ENCODE measurements at places on chromosomes 6 and 20. TPM values are rescaled to one million over a fixed set of nuclear protein-coding genes. Genes with fewer than 3 reads are reported as not detected.

Gene TSPO2
- not detected for polyA plus RNA-seq

Gene HLA-G
- polyA plus RNA-seq, result 3.8 TPM

Gene FAM162B
- polyA plus RNA-seq, result not detected

Gene TCF21
- polyA plus RNA-seq, result not detected

Gene MCCD1
- not detected for polyA plus RNA-seq

Gene ATP6V1G2
- 0.41 TPM for polyA plus RNA-seq

Gene VSTM2L
- not detected for polyA plus RNA-seq

Gene WFDC12
- polyA plus RNA-seq, result not detected

DNA sequence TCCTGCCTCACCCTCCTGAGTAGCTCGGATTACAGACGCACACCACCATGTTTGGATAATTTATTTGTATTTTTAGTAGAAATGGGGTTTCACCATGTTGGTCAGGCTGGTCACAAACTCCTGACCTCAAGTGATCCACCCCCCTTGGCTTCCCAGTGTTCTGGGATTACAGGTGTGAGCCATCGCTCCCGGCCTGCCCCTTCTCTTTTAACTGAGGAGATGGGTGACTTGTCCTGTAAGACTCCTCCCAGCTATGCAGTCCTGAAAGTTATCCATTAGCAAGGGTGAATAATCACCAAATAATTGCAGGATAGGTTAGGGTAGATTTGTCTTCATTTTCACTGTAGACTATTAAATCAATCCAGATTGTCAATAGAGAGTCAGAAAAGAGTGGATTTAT lies 40.5 kb upstream of the JARID2 start:
- no peak for DNase-seq
- H3K27me3 ChIP-seq, result no peaks in the 10 kb centered on the region
- peaks cover 23% of the 10 kb centered on the region for H3K4me1 ChIP-seq
- H3K4me3 ChIP-seq, result no peak overlapping the region

GRCh38 chr6:39593646-39594045 lies 131.6 kb downstream of the KIF6 start:
- H3K4me3 ChIP-seq, result no peak overlapping the region
- no peaks in the 10 kb centered on the region for H3K4me1 ChIP-seq
- H3K36me3 ChIP-seq, result no peaks in the 10 kb centered on the region
- H3K27me3 ChIP-seq, result no peaks in the 10 kb centered on the region
- H3K27ac ChIP-seq, result no peak overlapping the region

- no peak overlapping the region for H3K4me3 ChIP-seq
- H3K27ac ChIP-seq, result no peak overlapping the region
- peak; percentile 1 for DNase-seq
- no peaks in the 10 kb centered on the region for H3K4me1 ChIP-seq
- H3K36me3 ChIP-seq, result no peaks in the 10 kb centered on the region
Measured at GRCh38 chr6:75563032-75563431, 38.6 kb upstream of the SENP6 start.

DNA sequence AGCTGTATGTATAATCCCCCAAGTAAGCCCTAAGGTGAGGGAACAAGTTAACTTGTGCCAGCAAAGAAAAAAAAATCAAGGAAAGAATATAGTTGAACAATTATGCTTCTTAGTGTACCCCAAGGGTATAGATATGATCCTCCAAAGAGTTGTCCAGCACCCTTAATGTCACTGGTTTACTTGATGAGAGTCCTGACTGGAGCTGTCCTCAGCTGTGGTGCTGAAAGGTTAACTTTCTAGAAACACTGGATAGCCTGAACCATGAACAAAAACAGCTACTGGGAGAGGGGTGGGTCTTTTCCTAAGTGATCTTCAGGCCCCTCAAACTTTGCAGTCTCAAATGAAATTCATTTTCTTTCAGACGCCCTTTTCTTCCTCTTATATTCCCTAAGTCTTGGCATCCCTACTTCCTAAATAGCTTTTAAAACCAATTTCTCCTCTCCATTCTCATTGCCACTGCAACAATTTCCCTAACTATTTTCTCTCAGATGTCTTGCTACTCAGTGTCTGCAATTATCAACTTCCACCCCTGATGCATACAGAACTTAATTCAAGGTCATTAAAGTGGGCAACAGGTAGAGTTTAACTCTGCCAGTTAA lies 83.5 kb upstream of the PROKR2 start:
- H3K4me1 ChIP-seq, result no peaks in the 10 kb centered on the region
- H3K27ac ChIP-seq, result no peak overlapping the region
- no peak for DNase-seq

- H3K4me3 ChIP-seq, result no peak overlapping the region
- no peak for DNase-seq
- peaks cover 47% of the 10 kb centered on the region for H3K4me1 ChIP-seq
- no peaks in the 10 kb centered on the region for H3K27me3 ChIP-seq
- H3K27ac ChIP-seq, result peak overlapping the region; percentile 45
Measured at GRCh38 chr6:118748311-118749062, 97.1 kb upstream of the CEP85L start.

DNA sequence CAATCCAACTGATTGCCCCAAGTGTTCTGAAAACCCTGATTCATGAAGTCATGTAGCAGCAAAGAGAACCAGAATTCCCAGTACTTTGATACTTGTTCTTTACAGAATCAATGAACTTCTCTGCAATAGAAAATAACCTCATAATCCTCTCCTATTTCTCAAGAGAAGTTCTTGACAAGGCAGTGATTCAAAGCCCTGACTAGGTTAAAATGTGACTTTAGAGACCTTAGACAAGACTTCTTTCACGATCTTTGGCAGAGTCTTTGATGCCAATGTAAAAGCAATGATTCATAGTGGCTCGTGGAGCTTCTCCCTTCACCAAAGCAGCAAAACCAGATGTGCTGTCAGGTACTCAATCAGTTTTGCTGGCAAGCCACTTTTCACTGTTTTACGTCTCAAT lies 95.2 kb downstream of the CDK19 start:
- DNase-seq, result no peak
- peaks cover 12% of the 10 kb centered on the region for H3K36me3 ChIP-seq
- H3K27me3 ChIP-seq, result no peaks in the 10 kb centered on the region

DNA sequence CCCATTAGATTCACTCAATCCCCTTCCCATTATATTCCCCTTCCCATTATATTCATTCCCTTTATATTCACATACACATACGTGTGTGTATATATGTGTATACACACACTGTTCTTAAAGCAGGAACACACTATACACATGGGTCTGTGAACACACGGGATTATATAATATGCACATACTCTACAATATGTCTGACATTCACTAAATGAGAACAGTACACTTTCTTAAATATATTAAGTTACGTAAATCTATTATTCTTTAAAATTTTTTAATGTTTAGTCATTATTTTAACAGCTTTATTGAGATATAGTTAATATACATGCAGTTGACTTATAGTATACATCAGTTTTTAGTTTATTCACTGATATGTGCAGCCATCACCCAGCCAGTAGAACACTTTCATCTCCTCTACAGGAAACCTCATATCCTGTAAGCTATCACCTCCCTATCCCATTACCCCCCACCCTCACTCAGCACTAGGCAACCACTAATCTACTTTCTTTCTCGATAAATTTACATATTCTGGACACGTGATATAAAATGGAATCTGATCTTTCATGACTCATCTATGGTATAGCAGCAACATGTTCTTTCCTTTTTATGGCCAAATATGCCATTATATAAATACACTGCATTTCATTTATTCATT lies 13.9 kb upstream of the SUMO4 start:
- peaks cover 78% of the 10 kb centered on the region for H3K36me3 ChIP-seq
- no peaks in the 10 kb centered on the region for H3K4me1 ChIP-seq
- H3K27me3 ChIP-seq, result no peaks in the 10 kb centered on the region
- no peak overlapping the region for H3K27ac ChIP-seq
- no peak for DNase-seq

DNA sequence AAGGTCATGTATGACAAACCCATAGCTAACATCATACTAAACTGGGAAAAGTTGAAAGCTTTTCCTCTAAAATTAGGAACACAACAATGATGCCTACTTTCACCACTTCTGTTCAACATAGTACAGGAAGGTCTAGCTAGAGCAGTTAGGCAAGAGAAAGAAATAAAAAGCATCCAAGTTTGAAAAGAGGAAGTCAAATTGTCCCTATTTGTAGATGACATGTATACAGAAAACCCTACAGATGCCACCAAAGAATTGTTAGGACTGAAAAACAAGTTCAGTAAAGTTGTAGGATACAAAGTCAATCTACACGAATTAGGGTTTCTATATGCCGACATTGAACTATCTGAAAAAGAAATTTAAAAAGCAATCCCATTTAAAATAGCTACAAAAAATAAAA lies 89.4 kb upstream of the GLP1R start:
- H3K4me3 ChIP-seq, result no peak overlapping the region
- no peaks in the 10 kb centered on the region for H3K27me3 ChIP-seq
- H3K36me3 ChIP-seq, result no peaks in the 10 kb centered on the region
- H3K4me1 ChIP-seq, result no peaks in the 10 kb centered on the region

DNA sequence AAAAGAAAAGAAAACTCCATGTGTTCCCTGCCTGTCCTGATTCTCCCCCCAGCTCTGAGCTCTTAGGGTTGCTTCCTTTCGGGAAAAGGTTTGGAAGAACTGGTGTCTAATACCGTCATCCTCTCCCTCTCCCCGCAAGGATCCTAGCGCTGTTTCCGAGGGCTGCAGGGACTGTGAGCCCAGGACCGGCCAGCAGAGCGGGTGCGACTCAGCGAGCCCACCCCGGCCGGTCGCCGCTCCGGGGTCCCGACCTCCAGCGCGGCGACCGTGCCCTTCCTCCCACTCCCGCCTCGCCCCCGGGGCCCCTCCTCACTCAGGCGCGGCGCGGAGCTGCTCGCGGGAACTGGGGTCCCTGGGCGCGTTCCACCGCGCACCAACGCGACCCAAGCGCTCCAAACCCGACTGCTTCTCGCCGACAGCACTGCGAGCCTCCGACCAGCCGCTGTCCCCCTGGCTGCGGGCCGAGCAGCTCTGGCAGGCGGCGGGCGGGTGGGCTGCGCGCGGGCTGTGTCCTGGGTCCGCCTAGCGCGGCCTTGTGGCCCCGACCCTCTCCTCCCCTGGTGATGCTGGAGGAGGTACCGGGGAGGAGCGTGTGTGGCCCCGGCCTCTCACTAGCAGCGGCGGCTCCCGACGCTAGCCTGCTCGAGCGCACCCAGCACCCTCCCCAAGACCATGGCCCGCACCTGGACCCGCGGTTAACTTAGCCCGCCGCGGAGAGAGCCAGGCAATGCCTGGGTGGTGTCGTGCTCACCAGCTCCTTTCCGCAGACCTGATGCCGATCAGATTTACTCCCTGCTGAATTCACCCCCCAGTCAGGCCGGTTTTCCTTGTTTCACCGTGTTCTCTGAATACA lies at the start of gene PLA2G7:
Gene PLA2G7 (minus strand): TSS at position 509 of the 853 bp plus-strand sequence. CDS start 12,484 bp downstream, outside the sequence.
- H3K4me1 ChIP-seq, result peaks cover 43% of the 10 kb centered on the region
- peak; percentile 24 for DNase-seq
- peak within 1 kb of the TSS; percentile 89 for H3K4me3 ChIP-seq

GRCh38 chr6:39084506-39084905 lies 30.5 kb downstream of the SAYSD1 start:
- no peak for DNase-seq
- H3K4me1 ChIP-seq, result no peaks in the 10 kb centered on the region

- peak overlapping the region; percentile 74 for H3K27ac ChIP-seq
- peaks cover 42% of the 10 kb centered on the region for H3K4me1 ChIP-seq
- H3K27me3 ChIP-seq, result no peaks in the 10 kb centered on the region
- DNase-seq, result peak; percentile 41
- no peak overlapping the region for H3K4me3 ChIP-seq
Measured at GRCh38 chr6:44034391-44034861, 92.8 kb downstream of the MRPL14 start.

- peak; percentile 28 for DNase-seq
- no peaks in the 10 kb centered on the region for H3K4me1 ChIP-seq
- no peak overlapping the region for H3K27ac ChIP-seq
- peak overlapping the region; percentile 42 for H3K4me3 ChIP-seq
- H3K36me3 ChIP-seq, result no peaks in the 10 kb centered on the region
Measured at GRCh38 chr6:8743170-8743745, 307.9 kb upstream of the SLC35B3 start.

- H3K4me1 ChIP-seq, result peaks cover 18% of the 10 kb centered on the region
- H3K4me3 ChIP-seq, result no peak overlapping the region
- H3K27ac ChIP-seq, result no peak overlapping the region
- no peaks in the 10 kb centered on the region for H3K36me3 ChIP-seq
- DNase-seq, result no peak
Measured at GRCh38 chr20:8077137-8077466, 55.0 kb upstream of the PLCB1 start.

- no peaks in the 10 kb centered on the region for H3K27me3 ChIP-seq
- H3K27ac ChIP-seq, result no peak overlapping the region
- no peak overlapping the region for H3K4me3 ChIP-seq
- DNase-seq, result no peak
Measured at GRCh38 chr6:134706806-134707205, 243.1 kb downstream of the ALDH8A1 start.

- no peak overlapping the region for H3K27ac ChIP-seq
- H3K4me3 ChIP-seq, result no peak overlapping the region
- peak; percentile 37 for DNase-seq
- H3K36me3 ChIP-seq, result no peaks in the 10 kb centered on the region
Measured at GRCh38 chr20:41135187-41135887, 2.0 kb upstream of the PLCG1 start.

GRCh38 chr6:105926318-105926717 lies 159.8 kb upstream of the PRDM1 start:
- no peak for DNase-seq
- peaks cover 3% of the 10 kb centered on the region for H3K4me1 ChIP-seq
- no peaks in the 10 kb centered on the region for H3K36me3 ChIP-seq
- no peak overlapping the region for H3K4me3 ChIP-seq
- H3K27me3 ChIP-seq, result no peaks in the 10 kb centered on the region
- H3K27ac ChIP-seq, result no peak overlapping the region

DNA sequence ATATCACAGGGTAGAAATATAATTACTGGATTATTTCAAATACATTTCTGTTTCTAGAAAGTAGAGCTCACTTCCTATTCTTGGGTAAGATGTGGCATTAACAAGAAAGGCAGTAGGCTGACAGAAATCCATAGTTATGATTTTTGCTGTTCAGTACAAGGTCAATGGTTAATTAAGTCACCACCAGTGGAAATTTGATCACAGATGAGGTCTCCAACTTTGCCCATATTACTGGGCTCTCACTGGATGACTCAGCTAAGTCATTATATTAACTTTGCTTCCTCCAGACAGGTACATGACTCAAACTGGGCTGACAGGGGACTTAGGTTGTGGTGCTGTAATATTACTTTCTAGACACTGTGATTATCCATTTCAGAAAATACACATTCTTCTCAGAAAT lies 212.4 kb downstream of the GRIK2 start:
- no peak overlapping the region for H3K27ac ChIP-seq
- H3K27me3 ChIP-seq, result no peaks in the 10 kb centered on the region
- H3K4me3 ChIP-seq, result no peak overlapping the region

DNA sequence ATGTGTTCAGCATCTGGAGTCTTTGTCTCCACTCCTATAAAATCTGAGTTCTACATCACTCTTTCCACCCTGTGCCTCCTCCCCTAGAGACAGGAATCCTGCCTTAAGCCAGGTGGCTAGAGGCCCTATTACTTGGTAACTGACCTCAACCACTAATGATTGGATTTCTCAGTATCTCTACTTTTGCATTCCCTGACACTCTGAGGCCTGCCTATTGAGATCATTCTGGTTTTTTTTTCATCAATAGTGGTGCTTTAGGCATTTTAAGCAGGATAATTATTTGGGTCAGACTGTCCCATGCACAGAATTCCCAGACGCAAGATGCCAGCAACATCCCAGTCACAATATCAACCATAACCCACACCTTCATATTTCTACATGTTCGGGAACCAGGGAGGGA lies 3.9 kb upstream of the GCM1 start:
- no peaks in the 10 kb centered on the region for H3K36me3 ChIP-seq

- no peak overlapping the region for H3K27ac ChIP-seq
- no peak overlapping the region for H3K4me3 ChIP-seq
- no peaks in the 10 kb centered on the region for H3K36me3 ChIP-seq
- H3K4me1 ChIP-seq, result no peaks in the 10 kb centered on the region
Measured at GRCh38 chr6:128712898-128713297, 170.0 kb upstream of the LAMA2 start.
